ENCODE measurements at places on chromosomes 5 and 9. TPM values are rescaled to one million over a fixed set of nuclear protein-coding genes. Genes with fewer than 3 reads are reported as not detected.
A peak's percentile ranks its signal among the peaks of the same experiment; 100 is the strongest.

PLPP7 gene
- total RNA-seq: 395 TPM

ROR2 gene
- 1.2 TPM for total RNA-seq

TTC16 gene
- not detected for total RNA-seq

SLC27A6 gene
- not detected for total RNA-seq

PCDHA6 gene
- total RNA-seq: not detected

DNA sequence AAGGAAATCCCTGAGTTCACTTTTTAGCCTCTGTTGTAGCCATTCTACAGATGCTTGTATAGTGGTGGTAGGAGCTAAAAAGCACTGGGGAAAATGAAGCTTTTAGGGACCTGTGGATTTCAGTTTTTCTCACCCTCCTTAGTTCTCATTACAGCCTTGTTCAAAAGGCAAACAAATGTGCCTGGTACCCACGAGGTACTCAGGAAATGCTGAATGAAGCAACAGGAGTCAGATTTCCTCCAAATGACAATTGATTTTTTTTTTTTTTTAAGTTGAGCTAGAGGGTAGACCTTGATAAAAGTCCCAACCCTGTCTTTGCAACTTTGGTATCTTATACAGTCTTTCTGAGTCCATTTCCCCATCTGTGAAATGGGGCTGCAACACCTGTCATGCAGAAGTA lies 21.3 kb upstream of the TMOD1 start:
- H3K27me3 ChIP-seq: no peaks in the 10 kb centered on the region
- no peak overlapping the region for H3K4me3 ChIP-seq

DNA sequence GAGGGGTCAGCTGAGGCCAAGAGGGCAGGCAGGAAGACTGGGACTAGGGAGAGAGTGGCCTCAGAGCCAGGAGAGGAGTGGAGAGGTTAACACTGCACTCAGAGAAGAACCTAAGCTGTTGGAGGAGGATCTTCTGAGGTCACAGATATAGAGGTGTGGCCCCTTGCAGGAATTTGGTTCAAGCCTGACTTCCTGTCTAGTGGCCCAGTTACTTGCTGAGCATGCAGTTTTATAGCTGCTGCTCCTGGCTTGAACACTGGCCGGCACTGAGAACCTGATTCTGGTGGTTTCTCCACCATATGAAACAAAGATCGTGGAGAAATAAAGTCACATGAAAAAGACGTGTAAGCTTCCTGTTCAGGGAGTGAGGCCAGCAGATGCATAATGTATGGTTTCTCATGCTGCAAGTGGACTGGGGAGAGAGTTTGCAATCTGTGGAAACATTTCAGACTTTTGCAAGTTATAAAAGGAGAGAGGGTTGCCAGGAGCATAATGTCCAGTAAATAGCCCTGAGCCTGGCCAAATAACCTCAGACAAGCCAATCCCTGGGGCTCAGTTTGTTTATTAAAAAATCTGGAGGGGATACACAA lies 82.6 kb downstream of the GALNT10 start:
- H3K4me1 ChIP-seq: peaks cover 4% of the 10 kb centered on the region
- H3K27me3 ChIP-seq: no peaks in the 10 kb centered on the region
- H3K4me3 ChIP-seq: no peak overlapping the region
- peak overlapping the region; percentile 42 for H3K27ac ChIP-seq

- H3K27me3 ChIP-seq: no peaks in the 10 kb centered on the region
- DNase-seq: no peak
- no peak overlapping the region for H3K4me3 ChIP-seq
- no peaks in the 10 kb centered on the region for H3K4me1 ChIP-seq
- H3K27ac ChIP-seq: no peak overlapping the region
These were observed 300.5 kb downstream of the SLCO4C1 start for GRCh38 chr5:101995585-101995984.

- DNase-seq: no peak
- H3K4me1 ChIP-seq: no peaks in the 10 kb centered on the region
- H3K27me3 ChIP-seq: peaks cover 4% of the 10 kb centered on the region
- no peaks in the 10 kb centered on the region for H3K36me3 ChIP-seq
These were observed 7.1 kb upstream of the IFNA2 start for GRCh38 chr9:21392270-21392669.

- H3K27ac ChIP-seq: no peak overlapping the region
- no peaks in the 10 kb centered on the region for H3K27me3 ChIP-seq
- H3K4me1 ChIP-seq: no peaks in the 10 kb centered on the region
These were observed 32.8 kb downstream of the TMC1 start for GRCh38 chr9:72554221-72554641.

DNA sequence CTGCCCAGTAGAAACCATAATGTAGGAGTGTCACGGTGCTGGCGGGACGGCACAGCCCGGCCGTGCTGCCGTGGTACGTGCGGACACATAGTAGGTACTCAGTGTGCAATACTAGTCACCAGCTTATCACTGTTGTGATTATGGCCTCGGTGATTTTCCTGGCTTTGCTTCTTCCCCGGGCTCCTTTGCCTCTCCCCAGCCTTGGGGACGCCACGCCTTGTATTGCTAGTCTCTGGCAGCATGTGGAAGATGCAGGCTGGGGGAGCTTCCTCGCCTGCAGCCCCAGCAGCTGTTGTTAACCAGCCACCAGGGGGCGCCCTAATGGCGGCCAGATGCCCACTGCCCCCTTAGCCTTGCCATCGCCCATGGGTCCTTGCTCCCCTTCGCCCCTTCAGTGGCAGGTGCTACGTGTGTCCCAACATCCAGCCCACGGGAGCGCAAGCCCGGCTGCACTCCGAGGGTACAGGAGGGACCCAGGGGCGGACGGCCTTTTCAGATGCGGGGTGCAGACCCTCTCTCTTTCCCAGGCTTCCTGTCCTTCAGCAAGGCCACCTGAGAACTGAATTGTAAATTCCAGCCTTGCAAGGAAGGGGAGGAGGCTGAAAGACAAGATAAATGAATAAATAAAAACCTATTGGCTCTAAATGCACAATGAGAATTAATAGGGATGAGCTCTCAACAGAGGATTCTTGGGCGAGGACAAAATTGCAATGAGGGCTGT lies 8.0 kb downstream of the NTNG2 start:
- peaks cover 6% of the 10 kb centered on the region for H3K4me1 ChIP-seq
- no peak overlapping the region for H3K27ac ChIP-seq
- H3K36me3 ChIP-seq: no peaks in the 10 kb centered on the region
- H3K27me3 ChIP-seq: peaks cover 37% of the 10 kb centered on the region
- no peak for DNase-seq

- peak within 1 kb of the TSS; percentile 81 for H3K4me3 ChIP-seq
- H3K4me1 ChIP-seq: peaks cover 27% of the 10 kb centered on the region
- peak; percentile 97 for DNase-seq
- H3K36me3 ChIP-seq: no peaks in the 10 kb centered on the region
- peak within 1 kb of the TSS; percentile 96 for H3K27ac ChIP-seq
- H3K27me3 ChIP-seq: no peaks in the 10 kb centered on the region
These were observed at the start of gene ADRB2 for GRCh38 chr5:148826053-148826738. TSS of gene ADRB2 (plus strand) at chr5:148826611. CDS start at chr5:148826832, 221 bp downstream.

- H3K4me1 ChIP-seq: no peaks in the 10 kb centered on the region
- no peaks in the 10 kb centered on the region for H3K36me3 ChIP-seq
- H3K27me3 ChIP-seq: no peaks in the 10 kb centered on the region
- DNase-seq: no peak
- no peak overlapping the region for H3K4me3 ChIP-seq
These were observed 95.0 kb downstream of the PCSK5 start for GRCh38 chr9:75985515-75985914.

DNA sequence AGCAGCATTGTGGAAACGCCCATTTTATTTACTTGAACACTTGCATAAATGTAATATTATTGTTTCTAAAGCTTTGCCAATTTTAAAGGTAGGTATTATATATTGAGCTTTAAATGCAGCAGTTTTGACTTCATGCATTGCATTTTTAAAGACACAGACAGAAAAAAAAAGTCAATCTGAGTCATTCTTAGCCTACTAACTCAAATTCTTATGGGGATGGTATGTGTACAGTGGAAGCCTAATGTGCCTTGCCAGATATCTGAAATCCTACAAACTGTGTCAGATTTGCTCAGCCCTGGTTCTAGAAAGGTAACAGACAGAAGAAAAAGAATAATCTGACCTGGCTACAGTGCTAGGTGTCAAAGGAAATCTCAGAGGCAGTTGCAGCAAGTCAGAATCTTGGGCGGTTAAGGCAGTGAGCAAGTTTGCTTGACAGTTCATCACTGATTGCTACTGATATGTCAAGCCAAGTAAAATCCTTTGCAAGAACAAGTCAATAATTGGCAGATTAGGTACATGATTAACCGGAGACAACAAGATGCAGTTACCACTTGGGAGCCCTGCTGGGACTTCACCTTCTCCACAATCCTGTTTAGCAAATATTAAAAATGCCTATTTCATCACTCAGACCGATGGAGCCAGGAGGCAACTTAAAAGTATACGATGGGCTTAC lies 224.8 kb upstream of the WWC1 start:
- H3K27me3 ChIP-seq: no peaks in the 10 kb centered on the region
- no peak overlapping the region for H3K4me3 ChIP-seq
- H3K4me1 ChIP-seq: no peaks in the 10 kb centered on the region
- H3K36me3 ChIP-seq: no peaks in the 10 kb centered on the region
- no peak overlapping the region for H3K27ac ChIP-seq
- DNase-seq: no peak

DNA sequence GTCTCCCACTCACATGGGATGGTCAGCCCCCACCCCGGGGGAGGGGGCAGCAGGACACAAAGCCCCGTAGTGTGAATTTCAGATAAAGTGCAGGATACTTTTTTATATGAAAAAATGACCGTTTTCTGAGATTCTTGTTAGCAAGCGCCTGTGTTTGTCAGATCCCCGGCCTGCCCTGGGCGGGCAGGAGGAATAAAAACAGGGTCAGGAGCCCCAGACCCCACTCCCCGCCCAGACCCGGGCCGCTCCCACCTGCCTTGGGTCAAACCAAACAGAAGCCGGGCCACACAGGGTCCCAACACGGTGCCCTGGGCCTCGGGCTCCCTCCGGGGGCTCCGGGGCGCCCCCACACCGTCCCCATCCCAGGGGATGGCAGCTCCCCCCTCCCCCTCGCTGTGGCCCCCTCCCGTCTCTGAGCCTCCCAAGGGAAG lies 13.5 kb upstream of the NRARP start:
- H3K36me3 ChIP-seq: no peaks in the 10 kb centered on the region
- H3K4me3 ChIP-seq: no peak overlapping the region
- peak overlapping the region; percentile 68 for H3K27ac ChIP-seq
- no peak for DNase-seq
- H3K4me1 ChIP-seq: no peaks in the 10 kb centered on the region
- H3K27me3 ChIP-seq: peaks cover 12% of the 10 kb centered on the region

DNA sequence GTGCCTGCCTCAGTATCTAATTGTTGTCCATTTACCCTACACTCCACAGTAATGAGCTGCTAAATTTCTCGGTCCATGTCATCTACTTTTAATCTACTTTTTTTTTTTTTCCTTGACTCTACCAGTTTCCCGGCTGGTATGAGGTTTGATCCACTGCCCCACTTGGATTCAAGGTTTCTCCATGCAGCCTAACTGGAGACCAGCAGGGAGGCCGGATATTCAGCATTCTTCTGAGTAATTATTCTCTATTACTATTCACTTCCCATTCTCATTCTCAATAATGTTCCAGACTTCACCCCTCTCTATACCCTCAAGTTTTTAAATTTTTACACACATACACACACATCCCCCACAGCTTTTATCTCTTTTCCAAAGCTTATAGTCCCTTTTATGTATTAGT lies 51.0 kb upstream of the SUSD1 start:
- no peak for DNase-seq
- no peaks in the 10 kb centered on the region for H3K4me1 ChIP-seq
- no peak overlapping the region for H3K4me3 ChIP-seq
- no peaks in the 10 kb centered on the region for H3K27me3 ChIP-seq
- no peak overlapping the region for H3K27ac ChIP-seq

All from gastrocnemius medialis (tissue), 4 donors.